ENCODE measurements at places on chromosomes 11 and 22.

- no peak for DNase-seq
Observed at GRCh38 chr22:22767876-22768602, 119.6 kb upstream of the IGLL5 start.

DNA sequence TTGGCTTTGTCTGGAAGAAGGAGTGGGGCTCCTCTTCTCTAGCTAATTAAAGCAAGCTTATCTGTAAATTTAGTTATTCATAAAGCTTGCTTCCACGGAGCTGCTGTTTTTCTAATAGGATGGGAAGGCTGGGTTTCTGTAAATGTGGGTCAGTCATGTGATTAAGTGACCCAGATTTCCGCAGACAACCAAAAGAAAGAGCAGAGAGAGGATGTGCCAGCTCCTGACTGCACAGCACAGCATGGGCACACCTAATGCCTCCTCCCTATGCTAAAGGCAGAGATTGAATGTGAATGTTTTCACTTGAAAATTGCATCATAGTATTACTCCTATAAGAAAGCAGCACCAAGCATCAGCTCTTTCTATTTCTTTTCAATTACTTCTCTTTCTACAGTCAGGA, 160.2 kb downstream of the FAT3 start:
- no peak for DNase-seq

DNA sequence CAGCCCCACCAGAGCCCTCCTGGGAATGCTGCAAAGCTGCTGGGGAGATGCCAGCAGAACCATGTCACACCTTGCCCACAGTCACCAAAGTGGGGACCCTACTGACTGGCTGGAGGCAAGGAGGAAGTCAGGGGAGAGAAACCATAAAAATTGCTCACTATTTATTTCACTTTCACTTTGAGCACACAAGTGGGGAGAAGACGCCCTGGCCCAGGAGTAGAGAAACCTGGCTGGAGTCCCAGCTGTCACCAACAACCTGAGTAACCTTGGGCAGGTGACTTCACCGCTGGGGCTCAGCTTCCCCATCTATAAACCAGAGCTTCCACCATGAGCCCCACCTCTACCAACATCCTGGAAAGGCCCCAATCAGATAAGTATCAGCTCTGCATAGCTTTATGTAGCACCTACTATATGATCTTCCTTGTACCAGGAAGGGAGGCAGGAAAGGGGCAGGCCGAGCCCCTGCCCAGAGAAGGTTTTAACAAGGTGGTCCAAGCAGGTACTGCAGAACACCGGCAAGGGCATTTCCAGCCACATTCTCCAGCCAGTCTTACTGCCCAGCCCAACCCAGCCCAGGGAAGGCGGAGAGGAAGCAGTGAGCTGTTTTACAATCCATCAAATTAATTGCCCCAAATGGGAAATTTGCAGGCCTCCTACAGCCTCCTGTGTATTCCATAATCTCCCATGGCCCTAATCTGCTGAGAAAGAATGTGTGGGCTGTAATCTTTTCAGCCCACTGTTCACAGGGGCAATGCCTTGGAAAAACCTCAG, 27.6 kb downstream of the PLEKHA7 start:
- peak; percentile 7 for DNase-seq

DNA sequence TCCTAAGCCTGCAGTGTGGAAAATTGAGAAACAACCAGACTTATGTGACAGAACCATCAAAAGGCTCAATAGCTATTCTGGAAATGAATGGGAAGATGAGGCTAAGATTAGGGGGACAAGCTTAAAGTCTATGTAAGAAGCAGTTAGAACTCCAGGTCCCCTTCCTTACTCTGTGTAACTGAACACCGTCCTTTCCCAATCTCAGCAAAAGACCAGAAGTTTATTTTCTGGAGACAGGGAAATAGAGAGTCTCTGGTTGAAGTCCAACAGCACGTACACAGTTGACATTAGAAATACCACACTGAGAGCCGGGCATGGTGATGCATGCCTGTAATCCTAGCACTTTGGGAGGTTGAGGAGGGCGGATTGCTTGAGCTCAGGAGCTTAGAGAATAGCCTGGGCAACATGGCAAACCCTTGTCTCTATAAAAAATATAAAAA, 93.9 kb downstream of the CD44 start:
- DNase-seq: no peak

DNA sequence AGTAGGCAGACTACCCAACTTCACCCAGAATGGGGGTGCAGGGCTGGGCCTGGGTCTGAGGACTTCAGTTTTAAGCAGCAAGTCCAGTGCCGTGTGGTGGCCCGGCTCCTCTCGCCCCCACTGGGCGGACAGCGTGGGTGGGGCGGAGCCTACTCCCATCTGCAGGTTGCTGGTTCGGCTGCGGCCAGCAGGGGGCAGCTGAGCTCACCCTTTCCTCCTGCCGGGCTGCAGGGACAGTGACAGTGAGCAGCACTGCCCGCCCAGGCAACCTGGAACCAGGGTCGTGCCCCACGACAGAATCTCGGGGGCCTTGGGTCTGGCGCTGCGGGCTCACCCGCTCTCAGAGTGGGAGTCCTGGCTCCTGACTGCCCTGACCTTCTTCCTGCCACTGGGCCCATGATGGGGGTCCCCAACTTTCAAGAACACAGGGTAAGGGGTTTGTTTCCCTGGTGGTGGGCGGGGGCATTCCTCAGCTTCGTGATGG, 6.2 kb upstream of the NEAT1 start:
- DNase-seq: peak; percentile 88

DNA sequence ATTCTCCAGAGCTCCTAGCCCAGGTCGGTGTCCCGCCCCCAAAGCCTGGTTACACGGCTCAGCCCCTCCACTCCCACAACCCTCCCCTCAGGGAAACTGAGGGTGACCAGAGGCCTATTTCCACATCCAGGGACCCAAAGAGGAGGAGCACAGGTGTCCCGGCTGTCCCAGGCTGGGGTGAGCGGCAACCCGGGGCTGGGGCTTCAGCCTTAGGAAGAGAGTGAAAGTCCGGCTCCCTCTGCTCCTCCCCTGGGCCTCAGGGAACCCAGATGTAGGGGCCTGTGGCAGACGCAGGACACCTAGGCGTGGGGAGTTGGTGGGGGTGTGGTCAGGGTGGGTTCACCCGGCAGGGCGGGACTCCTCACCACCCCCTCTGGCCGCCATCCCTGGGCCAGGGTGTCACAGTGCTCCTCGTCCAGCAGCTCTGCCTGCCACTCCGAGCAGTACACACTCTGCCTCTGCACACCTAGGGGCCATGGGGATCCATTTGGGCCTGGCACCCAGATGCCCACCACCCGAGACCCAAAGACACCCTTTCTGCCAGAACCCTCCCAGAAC, 63.1 kb downstream of the ARFGAP3 start:
- DNase-seq: no peak

DNA sequence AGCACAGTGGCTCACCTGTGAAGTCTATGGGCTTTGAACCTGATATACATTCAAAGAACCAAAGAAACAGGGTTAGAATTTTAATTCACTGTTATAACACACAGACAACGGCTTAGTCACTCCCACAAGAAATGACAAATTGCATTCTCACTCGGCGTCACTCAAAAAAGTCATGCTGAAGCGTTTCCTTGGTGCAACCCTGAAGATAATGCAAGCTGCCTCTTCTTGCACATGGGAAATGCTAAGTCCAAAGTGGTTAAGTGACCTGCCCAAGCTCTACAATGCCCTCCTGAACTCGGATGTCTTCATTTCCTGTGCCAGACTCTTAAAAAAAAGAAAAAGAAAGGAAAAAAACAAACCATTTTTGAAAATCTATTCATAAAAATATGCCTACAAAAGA, 10.0 kb downstream of the LGR4 start:
- DNase-seq: no peak

GRCh38 chr22:20441631-20442484, 4.2 kb upstream of the SCARF2 start:
- no peak for DNase-seq

DNA sequence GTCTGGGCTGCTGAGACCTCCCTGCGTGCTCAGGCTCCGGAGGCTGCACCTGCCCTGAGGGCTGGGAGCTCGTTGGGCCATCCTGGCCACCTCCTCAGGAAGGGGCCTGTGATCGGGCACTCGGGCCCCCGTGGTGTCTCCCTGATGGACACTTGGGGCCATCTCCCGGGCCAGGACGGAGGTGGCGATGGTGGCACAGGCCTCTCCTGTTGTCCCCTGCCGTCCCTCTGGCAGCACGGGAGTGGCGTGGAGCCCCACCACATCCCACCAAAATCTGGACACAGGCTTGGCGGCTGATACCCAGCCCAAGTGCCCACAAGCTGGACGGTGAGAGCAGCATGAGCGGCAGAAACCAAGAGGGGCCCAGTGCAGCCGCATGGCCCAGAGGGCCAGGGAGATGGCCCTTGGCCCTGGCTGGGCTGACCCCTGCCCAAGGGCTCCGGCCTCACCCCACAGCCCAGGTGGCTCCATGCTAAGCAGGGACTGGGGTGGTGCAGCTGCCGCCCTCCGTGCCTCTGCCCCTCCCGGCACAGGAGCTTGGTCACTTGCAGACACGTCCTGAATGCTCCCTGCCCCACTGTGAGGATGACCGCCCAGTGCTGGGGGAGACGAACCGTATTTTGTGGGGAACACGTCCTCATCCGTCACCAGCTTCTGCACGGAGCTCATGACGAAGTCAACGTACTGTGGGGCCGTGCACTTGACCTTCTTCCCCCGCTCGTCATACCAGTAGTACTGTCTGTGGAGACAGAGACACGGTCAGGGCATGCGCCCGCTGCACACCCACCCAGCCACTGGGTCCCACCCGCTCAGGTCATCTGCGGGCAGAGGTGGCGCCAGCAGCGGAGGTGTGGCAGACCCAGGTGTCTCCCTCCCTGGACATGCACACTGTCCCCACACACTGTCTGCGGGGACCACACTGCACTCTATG, 15.6 kb downstream of the MOB2 start:
- no peak for DNase-seq

GRCh38 chr11:41306431-41306830, 153.0 kb downstream of the LRRC4C start:
- no peak for DNase-seq
